ENCODE measurements at places on chromosomes 1 and 21.

GRCh38 chr21:45296638-45297037, 8.9 kb upstream of the POFUT2 start:
- H3K27ac ChIP-seq: no peak overlapping the region
- peaks cover 30% of the 10 kb centered on the region for H3K36me3 ChIP-seq

DNA sequence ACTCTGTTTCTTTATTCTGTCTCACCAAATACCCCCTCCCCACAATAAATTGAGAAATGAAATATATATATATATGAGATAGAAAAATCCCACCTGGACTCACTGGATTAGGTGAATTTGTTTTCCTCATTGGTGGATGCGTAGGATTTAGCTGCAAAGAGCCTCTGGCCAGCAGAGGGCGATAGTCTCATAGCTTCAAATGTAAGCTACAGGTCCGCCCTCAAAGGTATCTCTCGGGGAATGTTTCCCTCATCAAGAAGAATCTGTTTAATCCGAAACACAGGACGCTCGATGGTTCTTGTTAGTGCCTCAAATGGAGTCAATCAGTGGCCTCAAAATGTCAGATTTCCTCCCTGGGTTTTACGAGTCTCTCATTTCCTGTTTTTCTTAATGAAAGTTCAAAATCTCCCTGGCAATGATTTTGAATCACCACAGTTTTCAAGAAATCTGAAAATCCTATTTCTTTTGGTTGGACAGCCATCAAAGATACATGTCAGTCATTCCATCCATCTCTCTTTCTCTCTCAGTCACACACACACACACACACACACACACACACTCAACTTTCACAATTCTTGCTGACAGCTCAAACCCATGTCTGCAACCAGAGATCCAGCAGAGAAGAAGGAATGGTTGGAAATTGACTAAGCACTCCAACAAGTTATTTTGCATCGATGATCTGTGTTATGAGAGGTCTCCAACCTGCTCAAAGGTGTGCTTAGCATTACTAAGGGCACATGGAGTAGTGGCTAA, 13.9 kb upstream of the CAMK1G start:
- DNase-seq: no peak
- H3K27me3 ChIP-seq: peaks cover 5% of the 10 kb centered on the region

GRCh38 chr1:44301442-44301841, 53.6 kb downstream of the ERI3 start:
- H3K4me1 ChIP-seq: peaks cover 24% of the 10 kb centered on the region
- no peak overlapping the region for H3K4me3 ChIP-seq
- no peak for DNase-seq

DNA sequence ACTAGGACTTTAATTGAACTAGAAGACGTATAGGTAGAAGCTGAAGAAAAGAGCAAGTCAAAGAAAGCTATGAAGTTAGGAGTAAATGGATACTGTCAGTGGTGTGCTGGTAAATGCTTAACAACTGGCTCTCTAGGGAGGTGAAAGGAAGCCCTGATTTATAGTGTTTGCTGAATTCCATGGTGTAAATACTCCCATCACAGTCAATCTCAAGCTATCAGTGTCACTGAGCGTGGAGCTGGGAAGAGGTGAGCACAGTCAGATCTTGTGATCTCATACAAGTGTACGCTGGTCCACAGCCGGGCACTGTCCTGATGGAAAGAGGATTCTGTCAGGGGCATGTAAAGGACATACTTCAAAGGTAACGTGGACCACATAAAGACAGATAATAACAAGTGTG, 28.3 kb downstream of the ELAPOR1 start:
- H3K27ac ChIP-seq: no peak overlapping the region
- H3K4me1 ChIP-seq: no peaks in the 10 kb centered on the region
- H3K4me3 ChIP-seq: no peak overlapping the region
- H3K36me3 ChIP-seq: no peaks in the 10 kb centered on the region
- no peaks in the 10 kb centered on the region for H3K27me3 ChIP-seq
- DNase-seq: no peak

DNA sequence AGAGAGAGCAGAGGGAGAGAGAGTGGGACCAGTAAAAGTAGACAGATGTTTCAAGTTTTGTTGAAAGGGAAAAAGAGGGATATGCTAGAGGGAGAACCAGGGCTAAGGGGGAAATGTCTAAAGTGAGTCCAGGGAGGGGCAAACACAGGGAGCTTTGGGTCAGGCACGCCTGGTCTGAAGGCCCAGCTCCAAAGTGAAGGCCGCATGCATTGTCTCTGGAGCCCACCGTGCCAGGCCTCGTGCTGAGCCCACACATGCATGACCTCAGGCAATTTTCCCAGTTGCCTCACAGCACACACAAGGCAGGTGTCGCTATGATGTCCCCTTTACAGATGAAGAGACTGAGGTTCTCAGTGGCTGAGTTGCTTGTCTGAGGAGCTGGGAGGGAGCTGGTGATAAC, 16.0 kb downstream of the KIF17 start:
- peaks cover 21% of the 10 kb centered on the region for H3K4me1 ChIP-seq
- DNase-seq: no peak
- H3K27ac ChIP-seq: no peak overlapping the region
- no peaks in the 10 kb centered on the region for H3K27me3 ChIP-seq
- H3K4me3 ChIP-seq: no peak overlapping the region
- H3K36me3 ChIP-seq: peaks cover 40% of the 10 kb centered on the region

DNA sequence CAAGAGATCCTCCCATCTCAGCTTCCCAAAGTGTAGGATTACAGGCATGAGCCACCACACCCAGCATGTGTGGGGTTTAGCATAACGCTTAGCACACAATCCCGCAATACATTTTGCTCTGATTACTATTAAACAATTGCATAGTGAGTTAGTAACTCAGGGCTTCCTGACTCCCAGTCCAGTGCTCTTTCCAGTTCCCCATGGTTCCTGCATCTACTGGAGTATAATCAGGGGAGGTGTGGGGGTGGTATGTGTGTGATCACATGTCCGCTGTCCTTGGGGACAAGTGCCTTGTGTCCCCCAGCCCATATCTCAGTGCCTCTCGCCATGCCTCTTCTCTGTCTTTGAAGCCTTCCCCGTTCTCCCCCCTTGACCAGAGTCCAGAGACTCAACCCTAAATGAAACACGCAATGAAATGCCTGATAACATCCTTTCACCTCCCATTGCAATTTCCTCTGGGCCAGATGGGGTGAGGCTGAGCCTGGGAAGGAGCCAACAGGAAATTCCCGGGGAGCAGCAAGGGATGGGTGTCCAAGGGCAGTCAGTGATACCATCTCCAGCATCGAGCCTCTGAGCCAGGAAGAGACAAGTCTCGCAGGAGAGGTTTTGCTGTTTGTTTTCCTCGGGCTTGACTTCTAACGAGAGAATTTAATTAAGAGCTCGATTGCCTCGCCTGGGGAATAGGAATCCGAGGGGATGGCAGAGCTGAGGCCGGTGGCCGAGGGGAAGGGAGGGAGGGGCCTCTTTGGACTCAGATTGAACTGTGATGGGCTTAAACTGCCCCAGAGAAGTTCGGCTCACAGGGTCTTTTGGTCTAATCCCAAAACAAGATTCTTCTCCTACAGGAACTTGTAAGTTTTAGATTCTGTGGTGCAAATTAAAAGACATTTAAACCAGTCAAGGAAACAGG, 7.7 kb upstream of the HTR1D start:
- peaks cover 6% of the 10 kb centered on the region for H3K4me1 ChIP-seq
- H3K4me3 ChIP-seq: no peak overlapping the region
- H3K27ac ChIP-seq: no peak overlapping the region

GRCh38 chr1:155272466-155273342, 600 bp downstream of the CLK2 start:
- H3K4me3 ChIP-seq: peak overlapping the region; percentile 77
- peaks cover 15% of the 10 kb centered on the region for H3K4me1 ChIP-seq
- no peaks in the 10 kb centered on the region for H3K27me3 ChIP-seq
- H3K27ac ChIP-seq: peak overlapping the region; percentile 93
- H3K36me3 ChIP-seq: peaks cover 31% of the 10 kb centered on the region

- peaks cover 3% of the 10 kb centered on the region for H3K4me1 ChIP-seq
- H3K27ac ChIP-seq: no peak overlapping the region
- no peak for DNase-seq
These were observed 45.4 kb downstream of the S100B start for GRCh38 chr21:46559291-46559983.

DNA sequence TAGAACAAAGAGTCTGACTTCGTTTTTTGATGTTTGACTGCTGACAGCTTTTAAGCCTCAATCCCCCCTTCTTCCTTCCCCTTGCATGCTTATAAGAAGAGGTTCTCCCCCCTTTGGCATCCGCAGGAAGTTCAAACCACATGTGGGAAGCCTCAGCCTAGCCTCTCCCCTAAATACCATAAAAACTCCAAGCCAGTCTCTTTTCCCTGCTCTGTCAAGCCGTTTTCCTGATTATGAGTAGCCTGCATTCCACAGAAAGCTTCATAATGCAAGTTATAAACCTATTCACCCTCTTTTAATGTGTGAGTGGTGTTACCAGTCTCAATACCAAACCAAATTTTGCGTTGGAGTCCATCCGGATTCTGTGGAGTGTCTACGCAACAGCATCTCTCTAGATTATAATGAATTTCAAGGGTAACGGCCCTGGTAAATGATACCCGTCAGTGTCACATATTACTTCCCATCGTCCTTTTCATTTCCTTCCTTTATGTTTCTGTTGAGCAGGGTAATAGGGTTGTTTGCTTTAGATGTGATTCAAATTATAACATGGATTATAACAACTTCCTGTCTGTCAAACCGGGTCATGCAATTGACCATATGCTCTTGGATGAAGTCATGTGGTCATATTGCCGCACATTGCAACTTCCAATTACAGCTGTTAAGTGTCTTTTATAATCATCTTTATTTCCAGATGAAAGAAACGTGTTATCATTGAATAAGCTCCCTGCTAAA, 717.5 kb downstream of the RWDD3 start:
- no peaks in the 10 kb centered on the region for H3K27me3 ChIP-seq
- H3K4me3 ChIP-seq: no peak overlapping the region
- H3K4me1 ChIP-seq: no peaks in the 10 kb centered on the region
- DNase-seq: no peak
- no peak overlapping the region for H3K27ac ChIP-seq

- peaks cover 11% of the 10 kb centered on the region for H3K4me1 ChIP-seq
- H3K4me3 ChIP-seq: no peak overlapping the region
These were observed 86.2 kb downstream of the RIPK4 start for GRCh38 chr21:41680444-41681347.

- no peaks in the 10 kb centered on the region for H3K27me3 ChIP-seq
- H3K27ac ChIP-seq: no peak overlapping the region
- no peaks in the 10 kb centered on the region for H3K36me3 ChIP-seq
These were observed 228.9 kb downstream of the TNR start for GRCh38 chr1:175514387-175514953.

DNA sequence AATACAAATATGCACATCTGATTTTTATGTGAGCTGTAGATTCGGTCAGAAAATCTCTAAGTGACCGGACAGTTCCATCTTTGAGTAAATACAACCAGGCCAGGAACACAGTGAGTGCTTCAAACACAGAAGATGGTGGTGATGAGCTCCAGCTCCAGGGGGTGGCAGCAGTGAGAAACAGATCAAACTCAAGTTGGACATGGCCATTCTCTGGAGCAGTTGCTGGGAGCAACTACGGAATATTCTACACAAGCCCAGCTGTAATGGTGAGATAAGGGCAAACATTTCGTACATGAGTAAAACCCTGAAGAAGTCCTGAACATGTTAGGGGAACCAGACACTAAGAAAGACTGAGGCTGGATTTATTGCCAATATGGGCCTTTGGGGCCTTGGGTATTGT, 100.7 kb downstream of the BARHL2 start:
- H3K4me1 ChIP-seq: no peaks in the 10 kb centered on the region
- no peak overlapping the region for H3K4me3 ChIP-seq
- H3K27me3 ChIP-seq: no peaks in the 10 kb centered on the region
- no peak for DNase-seq
- no peak overlapping the region for H3K27ac ChIP-seq

DNA sequence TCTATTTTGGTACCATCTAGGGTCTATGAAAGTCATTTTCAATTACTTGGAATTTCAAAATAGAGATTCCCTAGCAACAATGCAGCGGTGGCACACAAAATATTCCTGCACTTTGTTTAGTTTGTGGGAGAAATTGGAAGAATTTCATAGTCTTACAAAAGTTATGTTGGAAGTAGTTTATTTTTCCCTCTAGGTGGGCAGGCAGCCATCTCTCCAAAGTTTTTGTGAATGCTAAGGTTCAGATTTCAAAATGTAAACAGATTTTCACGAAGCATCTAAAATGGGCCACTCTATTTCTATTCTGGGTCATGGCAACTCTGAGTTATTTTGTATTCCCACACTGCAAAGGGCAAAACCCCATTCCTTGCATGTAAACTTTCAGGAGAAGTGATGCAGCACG, 8.0 kb downstream of the SMCP start:
- H3K27ac ChIP-seq: no peak overlapping the region
- no peaks in the 10 kb centered on the region for H3K4me1 ChIP-seq
- no peak overlapping the region for H3K4me3 ChIP-seq
- H3K36me3 ChIP-seq: no peaks in the 10 kb centered on the region
- H3K27me3 ChIP-seq: no peaks in the 10 kb centered on the region
- DNase-seq: no peak

DNA sequence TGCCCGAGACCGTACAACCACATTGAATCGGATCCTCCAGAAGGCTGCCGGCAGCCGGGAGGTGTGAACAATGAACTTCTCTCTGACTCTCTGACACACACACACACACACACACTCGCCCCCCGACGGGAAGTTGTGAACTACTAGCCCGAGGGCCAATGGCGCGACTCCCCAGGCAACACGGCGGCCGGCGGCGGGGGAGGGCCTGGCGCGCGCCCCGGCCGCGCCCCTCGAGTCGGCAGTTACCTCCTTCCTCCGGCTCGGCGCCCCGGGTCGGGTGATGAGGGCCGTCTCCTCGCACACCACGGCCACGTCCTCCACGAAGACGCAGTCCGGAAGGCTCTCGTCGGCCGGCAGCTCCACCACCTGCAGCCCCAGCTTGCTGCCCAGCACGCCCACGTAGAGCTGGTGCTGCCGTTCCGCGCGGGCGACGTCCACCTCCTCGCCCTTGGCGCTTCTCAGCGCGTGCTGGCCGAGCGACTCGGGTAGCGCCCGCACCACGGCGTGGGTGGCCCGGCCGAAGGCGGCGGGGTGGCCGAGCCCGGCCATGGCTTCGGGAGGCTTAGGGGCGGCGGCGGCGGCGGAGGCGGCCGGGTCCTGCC, 361 bp downstream of the DDAH1 start:
- H3K27me3 ChIP-seq: no peaks in the 10 kb centered on the region
- H3K4me3 ChIP-seq: peak overlapping the region; percentile 71
- DNase-seq: peak; percentile 75
- no peaks in the 10 kb centered on the region for H3K36me3 ChIP-seq

Measured in spinal cord (tissue), 10 donors.